Coronary artery (tissue), 2 donors: ENCODE measurements at places on chromosomes 7 and 10.

- DNase-seq: no peak
Observed at GRCh38 chr7:72462311-72462710, 50.2 kb upstream of the CALN1 start.

GRCh38 chr10:122458693-122459092, 2.7 kb upstream of the HTRA1 start:
- DNase-seq: no peak

DNA sequence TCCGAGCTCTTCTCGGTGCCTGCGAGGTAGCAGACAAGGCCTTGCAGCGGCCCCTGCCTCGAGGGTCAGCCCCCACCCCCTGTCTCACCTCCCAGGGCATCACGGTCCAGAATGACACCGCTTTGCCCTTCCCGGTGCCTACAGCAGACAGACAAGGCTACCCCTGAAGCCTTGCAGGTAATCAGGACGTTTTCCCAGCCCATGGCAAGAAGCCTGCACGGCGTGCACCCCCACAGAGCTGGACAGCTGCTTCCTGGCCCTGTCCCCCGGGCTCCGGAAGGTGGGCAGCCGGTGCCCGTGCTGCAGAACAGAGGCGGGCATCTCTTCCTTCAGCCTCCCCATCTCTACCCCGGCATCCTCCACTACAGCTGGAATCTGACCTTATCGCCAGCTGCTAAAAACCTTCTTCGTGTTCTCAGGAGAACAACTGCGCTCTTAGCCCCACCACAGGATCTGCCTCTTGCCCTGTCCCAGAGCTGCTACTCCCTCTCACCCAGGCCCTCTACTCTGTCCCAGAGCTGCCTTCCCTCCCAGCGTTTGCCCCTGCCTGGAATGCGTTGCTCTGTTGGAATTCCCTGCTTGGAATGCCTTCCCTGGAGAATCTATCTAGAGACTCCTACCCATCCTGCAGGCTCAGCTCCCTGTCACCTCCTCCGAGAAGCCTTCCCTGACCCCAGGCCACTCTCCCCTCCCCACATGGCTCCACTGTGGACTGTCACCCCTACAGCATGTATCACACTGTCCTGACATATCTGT, 4.7 kb downstream of the MYL10 start:
- DNase-seq: no peak

DNA sequence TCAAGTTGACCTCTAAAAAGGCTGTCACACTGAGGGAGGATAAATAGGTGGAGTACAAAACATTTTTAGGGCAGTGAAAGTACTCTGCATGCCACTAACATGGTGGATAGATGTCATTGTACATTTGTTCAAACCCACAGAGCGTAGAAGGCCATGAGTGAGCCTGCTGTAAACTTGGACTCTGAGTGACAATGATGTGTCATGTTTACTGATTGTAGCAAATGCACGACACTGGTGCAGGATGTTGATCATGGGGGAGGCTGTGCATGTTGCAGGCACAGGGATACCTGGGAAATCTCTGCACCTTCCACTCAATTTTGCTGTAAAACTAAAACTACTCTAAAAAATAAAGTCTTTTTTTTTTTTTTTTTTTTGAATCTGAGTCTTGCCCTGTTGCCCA, 52.5 kb upstream of the GRID1 start:
- DNase-seq: no peak

GRCh38 chr7:36565792-36566356, 158.4 kb downstream of the AOAH start:
- DNase-seq: no peak

DNA sequence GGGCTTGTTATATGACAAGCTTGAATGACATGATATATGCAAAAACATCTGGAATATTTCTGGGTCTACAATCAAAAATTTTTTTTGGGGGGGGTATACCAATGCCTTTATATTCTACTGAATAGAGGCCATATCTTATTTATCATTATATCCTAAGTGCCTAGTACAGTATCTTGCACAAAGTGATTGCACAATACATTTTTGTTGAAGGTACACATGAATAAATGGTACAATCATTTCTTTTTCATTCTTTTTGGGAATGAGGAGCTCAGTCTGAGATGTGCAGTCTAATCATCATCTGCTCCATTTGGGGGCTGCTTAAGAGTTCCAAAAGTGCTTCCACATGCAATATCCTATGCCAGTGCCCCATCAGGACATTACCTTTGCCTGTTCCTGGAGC, 214.6 kb downstream of the KIF20B start:
- DNase-seq: no peak

- no peak for DNase-seq
Observed at GRCh38 chr10:74738985-74739567, 87.3 kb upstream of the KAT6B start.

DNA sequence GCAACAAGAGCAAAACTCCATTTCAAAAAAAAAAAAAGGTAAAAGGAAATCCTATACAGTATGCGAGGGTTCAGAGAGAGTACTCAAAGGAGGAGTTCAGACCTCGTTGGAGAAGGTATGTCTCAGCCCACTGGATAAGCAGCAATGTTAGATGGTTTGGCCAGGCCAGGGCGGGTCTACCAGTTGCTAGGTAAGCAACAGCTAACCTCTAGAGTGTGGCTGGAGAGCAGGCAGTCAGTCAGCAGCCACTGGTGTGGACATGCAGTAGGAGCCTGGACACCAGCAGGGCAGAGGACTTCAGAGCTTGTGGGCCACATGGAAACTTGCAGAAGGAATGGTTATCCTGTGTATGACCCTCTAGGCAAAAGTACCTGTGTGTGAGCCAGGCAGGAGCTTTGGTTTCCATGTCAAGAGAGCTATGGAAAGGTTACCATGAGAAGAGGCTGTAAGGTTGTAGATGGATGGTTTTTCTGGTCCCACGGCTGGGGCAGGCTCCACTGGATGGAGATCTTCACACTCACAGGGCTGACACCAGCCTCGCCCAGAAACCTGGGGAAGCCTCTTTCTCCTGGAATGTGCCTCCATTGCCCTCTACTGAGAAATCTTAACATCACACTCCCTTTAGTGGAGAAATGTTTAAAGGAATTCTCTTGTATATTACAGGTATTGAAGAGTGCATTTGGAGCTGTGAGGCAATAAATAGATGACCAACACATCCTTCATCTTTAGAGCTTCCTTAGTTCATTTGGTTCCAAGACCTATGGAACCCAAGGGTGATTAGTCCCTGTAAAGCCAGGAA, 63.6 kb downstream of the CCDC186 start:
- no peak for DNase-seq

- DNase-seq: peak; percentile 81
Observed at GRCh38 chr7:47379629-47380324, 202.1 kb downstream of the TNS3 start.

DNA sequence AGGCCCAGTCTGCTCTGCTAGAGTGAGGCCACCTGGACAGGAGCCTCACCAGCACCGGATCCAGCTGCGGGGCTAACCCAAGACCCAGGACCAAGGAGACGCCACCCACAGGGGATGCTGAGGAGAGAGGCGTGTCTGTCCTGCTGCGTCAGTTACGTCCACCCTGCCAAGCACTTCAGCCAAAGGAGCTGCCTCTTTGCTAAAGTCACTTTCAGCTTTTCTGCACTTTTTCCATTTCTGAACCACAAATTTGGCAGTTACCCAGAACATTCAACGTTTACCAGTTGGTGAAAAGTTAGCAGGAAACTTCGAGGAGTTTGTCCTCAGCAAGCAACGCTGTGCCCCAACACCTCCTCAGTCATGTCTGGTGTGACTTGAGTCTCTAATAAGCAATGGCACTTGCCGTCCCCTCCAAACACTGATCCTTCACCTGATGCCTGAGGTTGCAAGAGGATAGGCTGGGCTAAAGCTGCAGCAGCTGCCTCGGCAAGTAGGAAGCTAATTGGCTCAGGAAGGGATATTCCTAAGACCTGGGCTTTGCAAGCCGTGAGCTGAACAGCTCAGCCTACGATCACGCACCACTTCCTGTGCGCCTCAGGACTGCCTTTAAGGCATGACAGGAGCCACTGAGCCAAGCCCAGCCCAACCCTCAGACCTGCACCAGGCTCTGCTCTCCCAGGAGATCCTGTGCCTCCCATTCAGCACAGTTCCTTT, 40.1 kb downstream of the KCNH2 start:
- DNase-seq: no peak

DNA sequence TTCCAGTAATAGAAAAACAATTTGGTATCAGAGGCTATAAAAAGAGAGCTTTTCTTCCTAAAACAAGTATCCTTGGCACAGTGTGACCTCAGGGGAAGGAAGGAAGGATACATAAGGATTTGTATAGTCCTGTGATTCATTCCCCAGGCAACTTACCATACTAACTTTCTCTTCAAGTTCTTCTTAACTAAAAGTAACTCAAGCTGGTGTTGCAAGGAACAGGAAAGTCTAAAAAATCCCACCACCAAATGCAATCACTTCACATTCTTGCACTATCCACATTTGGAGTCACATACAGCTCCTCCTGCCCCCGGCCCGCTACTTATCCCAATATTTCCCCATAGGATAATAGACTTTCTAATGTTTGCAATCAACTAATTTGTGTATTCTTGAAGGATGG, 84.8 kb downstream of the PRKAG2 start:
- DNase-seq: no peak

DNA sequence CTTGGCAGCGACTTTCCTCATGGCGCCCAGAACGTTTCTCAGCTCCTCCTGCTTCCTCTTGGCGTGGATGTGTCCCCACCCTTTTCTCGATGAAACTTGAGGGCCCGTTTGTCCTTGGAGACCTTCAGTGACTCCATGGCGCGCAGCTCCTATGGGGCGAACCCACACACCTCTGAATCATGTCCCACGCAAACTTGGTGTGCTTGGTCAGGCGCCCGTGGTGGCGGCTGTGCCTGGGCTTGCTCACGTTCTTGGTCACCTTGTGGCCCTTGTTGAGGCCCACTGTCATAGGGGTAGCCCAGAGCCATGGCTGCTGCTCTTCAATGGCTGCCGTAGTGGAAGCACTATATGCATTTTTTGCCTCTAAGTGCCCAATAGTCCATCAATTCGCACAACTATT, 117.5 kb upstream of the FOXP2 start:
- DNase-seq: no peak

- DNase-seq: no peak
Observed at GRCh38 chr7:11539853-11540252, 292.1 kb downstream of the THSD7A start.

DNA sequence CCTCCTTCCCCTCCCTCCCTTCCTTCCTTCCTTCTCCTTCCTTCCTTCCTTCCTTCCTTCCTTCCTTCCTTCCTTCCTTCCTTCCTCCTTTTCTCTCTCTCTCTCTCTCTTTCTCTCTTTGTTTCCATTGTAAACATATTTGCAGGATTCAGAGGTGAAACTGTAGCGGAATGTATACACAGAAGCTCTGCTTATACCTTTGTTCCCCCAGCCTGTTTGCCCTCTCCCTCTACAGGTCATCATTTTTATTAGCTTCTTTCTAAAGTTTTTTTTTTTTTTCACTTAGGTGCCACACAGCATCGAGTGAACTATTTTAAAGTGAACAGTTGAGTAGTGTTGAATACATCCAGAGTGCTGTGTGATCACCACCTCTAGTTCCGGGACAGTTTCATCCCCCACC, 20.7 kb downstream of the SDK1 start:
- DNase-seq: no peak

DNA sequence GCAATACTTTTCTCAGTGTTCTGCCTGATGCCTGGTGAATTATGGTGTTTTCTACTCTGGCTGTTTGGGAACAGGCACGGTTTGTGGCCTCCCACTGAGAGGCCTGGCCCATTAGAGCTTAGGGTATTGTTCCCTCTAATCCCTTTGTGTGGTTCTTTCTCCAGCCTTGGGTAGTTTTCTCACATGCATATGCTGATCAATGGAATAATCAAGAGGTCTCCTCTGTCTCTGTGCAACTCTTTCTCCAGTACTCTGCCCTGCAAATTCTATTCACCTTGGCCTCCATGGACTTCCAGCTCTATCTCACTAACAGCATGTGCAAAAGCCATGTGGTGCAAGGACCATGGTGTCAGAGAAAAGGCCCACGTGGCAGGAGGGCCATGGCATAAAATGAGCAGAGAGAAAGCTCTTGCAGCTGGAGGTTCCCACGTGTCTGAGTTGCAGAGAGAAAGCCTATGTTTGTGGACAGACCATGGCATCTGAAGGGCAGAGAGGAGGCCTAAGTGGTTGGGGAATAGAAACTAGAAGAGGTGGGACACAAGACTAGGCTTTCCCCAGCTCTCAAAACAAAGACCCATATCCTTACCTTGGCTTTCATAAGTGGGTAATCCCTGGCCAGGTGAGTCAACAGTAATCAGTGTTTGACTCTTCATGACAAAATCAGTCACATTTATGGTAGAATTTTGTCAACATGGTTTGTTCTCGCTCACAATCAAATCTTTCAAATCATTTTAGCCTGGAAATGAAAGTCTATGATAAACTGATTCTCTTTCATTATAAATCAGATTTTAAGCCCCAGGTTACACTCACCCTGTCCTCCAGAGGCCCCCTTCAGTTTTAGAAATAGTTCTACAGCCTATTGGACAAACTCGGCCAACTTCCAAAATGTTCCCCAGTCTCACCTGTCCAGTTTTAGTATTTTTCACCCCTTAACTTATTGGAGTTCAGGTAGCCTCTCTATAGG, 17.3 kb downstream of the OPALIN start:
- DNase-seq: no peak

- no peak for DNase-seq
Observed at GRCh38 chr10:7937315-7937945, 117.1 kb upstream of the GATA3 start.

DNA sequence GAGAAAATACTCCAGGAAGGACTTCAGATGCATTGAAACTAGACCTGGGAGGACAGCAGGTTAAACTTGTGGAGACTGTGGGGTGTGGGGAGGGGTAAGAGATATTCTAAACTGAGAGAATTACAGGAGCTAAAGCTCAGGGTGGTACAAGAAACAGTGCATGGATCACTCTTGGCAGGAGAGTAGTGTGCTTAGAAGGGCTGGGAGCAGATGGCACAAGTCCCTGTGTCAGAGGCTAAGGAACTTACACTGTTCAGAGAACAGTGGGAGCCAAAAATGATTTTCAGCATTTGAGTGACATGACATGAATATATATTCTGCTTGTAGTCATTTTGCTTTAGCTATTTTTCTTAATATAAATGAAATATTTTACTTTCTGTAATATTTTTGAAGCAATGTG, 36.0 kb upstream of the LAMB1 start:
- no peak for DNase-seq
